ENCODE measurements at places on chromosomes 13 and 19.
A peak's percentile ranks its signal among the peaks of the same experiment; 100 is the strongest.

DNA sequence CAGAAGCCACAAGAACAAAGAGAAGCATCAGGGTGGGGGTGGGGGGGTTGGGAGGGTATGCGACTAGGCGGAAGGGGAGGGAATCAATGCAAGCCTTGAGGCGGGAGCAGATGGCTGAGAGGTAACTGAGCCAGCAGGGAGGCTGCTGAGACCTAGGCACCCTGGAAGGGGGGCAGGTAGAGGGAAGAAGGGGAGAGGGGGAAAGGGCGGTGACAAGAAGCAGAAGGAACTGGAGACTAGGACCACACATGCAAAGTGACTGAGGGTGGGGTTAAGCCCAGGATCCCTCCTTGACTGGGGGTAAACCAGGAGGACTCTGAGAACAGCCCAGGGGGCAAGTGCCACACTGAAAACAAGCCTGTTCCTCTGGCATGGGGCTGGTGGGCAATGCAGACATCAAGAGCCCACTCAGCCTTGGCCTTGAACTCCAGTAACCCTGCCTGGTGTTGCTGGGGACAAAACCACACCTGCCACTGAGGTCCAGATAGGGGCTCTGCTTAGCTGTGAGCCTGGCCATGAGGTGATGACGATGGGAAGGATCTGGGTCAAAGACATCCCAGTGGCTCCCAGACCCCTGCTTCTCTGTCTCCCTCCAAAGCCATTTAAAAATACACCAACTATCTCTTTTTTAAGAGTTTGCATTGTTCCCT, 20.3 kb downstream of the OPA3 start:
- DNase-seq = no peak

- DNase-seq = no peak
Observed at GRCh38 chr13:98976941-98977340, 923 bp downstream of the DOCK9 start.

GRCh38 chr19:29564574-29565005, 38.8 kb downstream of the VSTM2B start:
- no peak for DNase-seq

GRCh38 chr19:23999821-24000610, 85.3 kb downstream of the ZNF726 start:
- no peak for DNase-seq

DNA sequence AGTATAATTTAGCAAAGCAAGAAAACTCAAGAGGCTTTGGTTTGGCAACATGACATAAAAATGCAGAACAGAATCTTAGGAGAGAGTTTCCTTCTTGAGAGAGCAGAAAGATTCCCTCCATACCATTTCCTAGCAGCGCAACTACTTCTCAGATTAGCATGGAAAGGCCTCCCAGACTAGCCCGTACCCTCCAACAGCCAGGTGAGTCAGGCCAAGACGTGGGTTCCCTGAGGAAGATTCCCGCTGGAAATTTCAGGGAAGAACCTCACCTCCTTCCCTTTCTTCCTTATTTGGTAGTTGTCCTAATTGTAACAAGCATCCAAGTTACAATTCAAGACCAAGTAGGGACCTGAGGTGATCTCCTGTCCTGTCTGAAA, 12.3 kb downstream of the COL4A2 start:
- no peak for DNase-seq

GRCh38 chr13:21526707-21527540, 67.8 kb upstream of the ZDHHC20 start:
- no peak for DNase-seq

DNA sequence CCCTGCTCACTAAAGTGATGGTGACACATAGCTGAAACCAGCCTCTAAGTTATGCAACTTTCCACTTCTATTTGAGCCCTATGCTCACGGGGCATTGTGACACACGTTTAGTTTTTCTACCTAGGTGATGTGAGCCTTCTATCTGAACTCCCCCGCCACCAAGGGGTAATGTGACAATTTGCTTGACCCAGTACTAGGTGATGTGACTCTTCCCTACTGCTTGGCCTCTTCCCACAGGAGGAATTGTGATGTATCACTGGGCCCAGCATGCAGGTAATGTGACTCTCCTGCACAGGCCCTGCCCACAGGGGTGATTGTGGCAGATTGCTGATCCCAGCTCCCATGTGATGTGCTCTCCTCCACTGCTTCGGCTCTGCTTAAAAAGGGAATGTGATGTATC, 42.7 kb upstream of the ZNF43 start:
- no peak for DNase-seq

GRCh38 chr19:31613683-31614219, 264.5 kb upstream of the TSHZ3 start:
- DNase-seq = no peak

DNA sequence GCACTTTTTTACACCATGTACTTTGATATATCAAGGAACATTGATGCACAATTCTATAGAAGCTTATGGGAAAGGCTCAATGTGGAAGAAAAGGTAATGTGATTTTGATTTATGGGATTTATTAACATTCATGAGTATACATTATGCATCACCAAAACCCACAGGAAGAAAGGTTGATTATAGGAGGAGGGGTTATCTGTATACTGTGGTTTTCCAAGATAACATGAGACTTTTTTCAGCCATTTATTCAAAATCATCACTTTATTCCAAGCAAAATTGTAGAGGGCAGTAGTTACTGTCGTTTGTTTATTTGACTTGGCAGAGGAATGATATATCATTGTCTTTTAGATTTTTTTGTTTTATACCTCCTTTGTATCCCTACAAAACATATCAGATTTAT, 54.9 kb downstream of the WDFY2 start:
- no peak for DNase-seq

DNA sequence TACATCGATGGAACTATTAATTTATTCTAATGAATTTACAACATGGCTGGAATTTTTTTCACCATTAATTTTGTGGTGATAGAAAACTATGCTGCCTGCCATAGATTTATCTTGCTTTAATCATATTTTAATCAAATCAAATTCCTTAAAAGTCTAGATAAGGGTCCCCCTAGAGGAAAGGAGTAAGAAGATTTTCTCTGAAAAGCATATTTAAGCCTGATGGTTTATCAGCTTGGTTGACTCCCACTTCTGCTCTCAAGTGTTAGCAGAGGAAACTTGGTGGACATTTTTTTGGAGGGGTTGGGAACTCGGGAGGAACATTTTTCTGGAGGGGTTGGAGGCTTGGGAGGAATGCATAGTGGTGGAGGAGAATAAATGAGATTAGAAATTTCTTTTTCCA, 253.3 kb downstream of the KCNRG start:
- no peak for DNase-seq

GRCh38 chr13:39038569-39039030, 344 bp downstream of the NHLRC3 start:
- DNase-seq = no peak

GRCh38 chr13:29676535-29676934, 81.0 kb upstream of the SLC7A1 start:
- peak; percentile 49 for DNase-seq

DNA sequence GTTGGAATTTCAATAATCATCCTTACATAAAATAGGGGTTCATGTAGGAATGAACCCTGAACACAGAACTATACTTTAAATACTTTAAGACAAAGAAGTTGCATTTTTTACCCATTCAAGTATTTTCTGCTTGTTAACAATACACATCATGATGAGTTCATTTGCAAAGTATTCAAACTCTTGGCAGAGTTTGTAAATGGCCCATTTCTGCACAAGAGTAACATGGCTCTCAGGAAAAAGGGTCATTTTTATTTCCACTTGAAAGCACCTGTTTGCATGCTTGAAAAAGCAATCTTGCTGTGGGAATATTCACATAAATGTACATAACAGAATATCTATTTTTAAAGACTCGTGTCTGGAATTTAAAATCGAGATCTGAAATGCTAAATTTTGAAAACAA, 18.1 kb downstream of the ESD start:
- peak; percentile 12 for DNase-seq

- DNase-seq = no peak
Observed at GRCh38 chr19:29851769-29852521, 40.2 kb downstream of the CCNE1 start.

DNA sequence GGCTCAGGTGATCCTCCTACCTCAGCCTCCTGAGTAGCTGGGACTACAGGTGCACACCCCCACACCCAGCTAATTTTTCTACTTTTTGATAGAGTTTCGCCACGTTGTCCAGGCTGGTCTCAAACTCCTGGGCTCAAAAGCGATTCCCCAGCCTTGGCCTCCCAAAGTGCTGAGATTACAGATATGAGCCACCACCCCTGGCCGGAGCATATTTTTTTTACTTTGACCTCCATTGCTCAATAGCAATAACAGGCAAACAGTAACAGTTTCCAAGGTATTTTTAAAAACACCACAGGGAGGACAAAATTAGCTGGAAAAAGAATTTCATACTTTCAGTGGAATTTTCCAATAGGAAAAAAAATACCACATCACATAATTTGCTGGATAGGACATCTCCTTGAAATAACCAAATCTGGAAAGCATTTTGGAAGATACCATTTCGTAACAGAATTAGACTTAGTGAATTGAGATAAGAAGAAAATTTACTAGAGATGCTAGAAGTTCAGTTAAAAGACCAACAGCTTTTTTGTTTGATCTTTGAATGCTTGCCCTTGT, 5.2 kb downstream of the DUXA start:
- DNase-seq = no peak

GRCh38 chr13:40982772-40983171, 36.3 kb downstream of the ELF1 start:
- no peak for DNase-seq

GRCh38 chr13:28704919-28705318, 13.9 kb downstream of the SLC46A3 start:
- no peak for DNase-seq

GRCh38 chr13:31227063-31227462, 27.3 kb downstream of the B3GLCT start:
- DNase-seq = no peak

GRCh38 chr13:66657165-66657881, 572.8 kb downstream of the PCDH9 start:
- DNase-seq = peak; percentile 86

DNA sequence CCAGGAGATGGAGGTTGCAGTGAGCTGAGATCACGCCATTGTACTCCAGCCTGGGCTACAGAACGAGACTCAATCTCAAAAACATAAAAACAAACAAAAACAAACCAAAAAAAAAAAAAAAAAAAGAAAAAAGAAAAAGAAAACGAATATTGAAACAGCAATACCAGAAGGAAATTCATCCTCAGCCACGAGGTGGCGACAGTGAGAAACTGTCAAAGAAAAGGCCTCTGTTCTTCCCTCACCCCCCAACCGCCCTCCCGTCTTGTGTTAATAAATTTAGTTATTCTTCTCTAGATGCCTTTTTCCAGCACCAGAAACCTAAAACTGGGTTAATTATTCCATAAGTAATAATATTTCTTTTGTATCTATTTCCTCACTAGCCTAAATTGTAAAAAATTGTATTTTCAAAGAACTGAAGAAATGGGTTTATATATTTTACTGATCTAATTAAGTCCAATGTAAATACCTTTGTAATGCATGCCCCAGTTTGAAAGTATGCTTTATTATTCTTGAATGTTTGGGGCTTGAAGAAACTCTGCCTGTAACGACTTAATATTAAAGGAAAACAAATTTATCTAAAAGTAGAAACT, 38.6 kb downstream of the LIG4 start:
- DNase-seq = no peak

- no peak for DNase-seq
Observed at GRCh38 chr19:4295972-4296771, 6.0 kb downstream of the TMIGD2 start.

GRCh38 chr13:91017669-91018053, 329.8 kb upstream of the MIR17HG start:
- no peak for DNase-seq

DNA sequence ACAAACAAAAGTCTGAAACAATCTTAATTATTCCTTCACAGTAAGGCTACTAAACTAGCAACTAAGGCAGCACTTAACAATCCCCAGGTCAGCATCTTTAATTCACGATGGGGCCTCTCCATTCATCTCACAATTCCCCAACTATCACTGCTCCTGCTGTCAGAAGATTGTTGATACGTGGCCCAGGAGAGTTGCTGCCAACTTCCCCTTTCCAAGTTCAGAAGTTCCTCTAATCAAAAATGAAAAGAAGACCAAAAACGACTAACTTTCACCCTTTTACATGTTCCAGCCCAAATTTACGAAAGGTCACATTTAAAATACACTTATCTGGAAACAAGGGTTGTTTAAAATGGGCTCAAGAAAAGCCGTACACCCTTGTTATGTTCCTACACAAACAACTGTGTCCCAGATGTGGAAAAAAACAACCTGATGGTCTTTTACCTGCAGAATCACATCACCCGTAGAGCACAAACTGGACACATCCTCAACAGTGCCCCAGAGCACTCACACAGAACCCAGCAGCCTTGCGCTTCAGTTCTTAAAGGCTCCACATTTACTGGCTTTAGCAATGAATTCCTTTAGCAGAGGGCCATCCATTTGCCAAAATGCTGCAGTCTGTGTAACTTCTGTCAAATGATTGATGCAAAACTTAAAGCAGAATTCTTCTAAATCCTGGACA, 38.0 kb downstream of the PHF11 start:
- no peak for DNase-seq

DNA sequence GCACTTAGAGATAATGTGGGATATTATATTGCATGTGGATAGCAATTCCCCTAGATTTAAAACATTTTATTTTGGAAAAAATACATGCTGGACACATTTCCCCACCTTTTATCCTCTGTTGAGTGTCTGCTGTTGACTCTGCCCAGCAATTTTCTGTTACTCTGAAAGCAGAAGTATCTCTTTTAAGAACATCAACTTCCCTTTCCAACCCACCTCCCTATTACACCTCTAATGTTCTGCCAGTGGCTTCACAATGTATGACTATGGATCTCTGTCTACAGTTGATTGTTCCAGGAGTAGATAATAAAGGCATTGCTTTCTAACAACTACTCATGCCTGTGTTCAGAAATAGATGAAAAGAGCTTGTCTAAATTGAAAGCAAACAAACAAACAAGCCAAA, 754.8 kb upstream of the SLITRK6 start:
- DNase-seq = no peak

GRCh38 chr13:98761986-98762616, 9.6 kb upstream of the SLC15A1 start:
- no peak for DNase-seq

- DNase-seq = no peak
Observed at GRCh38 chr19:56554272-56554869, 12.9 kb upstream of the ZNF470 start.

DNA sequence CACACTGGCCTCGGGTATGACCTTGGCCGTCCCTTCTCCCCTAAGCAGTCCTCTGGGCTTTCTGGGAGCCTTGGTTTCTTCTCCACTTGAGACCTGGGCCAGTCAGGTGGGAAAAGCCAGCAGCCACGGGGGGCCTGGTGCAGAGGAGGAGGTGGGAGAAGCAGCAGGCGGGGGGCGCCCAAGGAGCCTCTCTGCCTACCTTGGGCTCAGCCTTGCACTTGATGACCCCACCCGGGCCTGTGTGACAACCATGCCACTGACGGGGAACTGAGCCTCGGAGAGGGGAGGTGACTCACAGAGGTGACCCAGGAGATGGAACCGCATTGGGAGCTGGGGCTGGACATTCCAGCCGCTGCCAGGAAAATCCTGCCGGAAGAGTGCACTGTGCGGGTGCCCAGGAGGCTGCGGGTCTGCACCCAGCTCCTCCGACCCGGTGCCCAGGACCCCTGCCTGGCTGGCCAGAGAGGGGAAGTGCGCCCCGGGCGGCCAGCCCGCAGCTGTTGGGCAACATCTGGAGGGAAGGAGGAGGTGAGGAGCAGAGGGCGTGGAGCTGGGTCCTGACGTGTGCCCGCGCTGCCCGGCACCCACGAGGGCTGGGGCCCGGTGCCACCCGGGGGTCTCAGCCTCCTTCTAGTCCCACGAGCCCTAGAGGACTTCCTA, 23.4 kb upstream of the SLC7A10 start:
- no peak for DNase-seq

All from GM04504 (cell line).